AG08395 (cell line): ENCODE measurements at places on chromosomes 16 and 17.

DNA sequence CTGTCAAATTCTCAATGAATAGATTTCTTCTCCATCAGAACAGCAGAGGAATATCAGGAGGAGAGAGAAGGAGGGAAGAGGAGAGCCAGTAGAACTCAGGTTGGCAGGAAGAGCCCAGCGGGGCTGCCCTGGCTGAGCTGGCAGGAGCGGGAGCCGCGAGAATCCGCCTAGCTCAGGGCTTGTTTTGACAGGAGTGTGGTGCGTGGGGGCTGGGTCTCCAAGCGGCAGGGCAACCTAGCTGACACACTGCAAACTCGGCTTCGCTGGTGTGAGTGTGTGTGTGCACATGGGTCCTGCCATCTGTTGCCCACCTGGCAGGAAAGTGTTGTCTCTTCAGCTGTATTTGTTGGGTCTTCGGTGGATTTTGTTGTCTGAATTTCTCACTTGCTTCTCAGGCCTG lies 27.9 kb upstream of the BCAR1 start:
- no peak for DNase-seq

- no peak for DNase-seq
These were observed 20.1 kb downstream of the CCDC102A start for GRCh38 chr16:57516176-57516725.

DNA sequence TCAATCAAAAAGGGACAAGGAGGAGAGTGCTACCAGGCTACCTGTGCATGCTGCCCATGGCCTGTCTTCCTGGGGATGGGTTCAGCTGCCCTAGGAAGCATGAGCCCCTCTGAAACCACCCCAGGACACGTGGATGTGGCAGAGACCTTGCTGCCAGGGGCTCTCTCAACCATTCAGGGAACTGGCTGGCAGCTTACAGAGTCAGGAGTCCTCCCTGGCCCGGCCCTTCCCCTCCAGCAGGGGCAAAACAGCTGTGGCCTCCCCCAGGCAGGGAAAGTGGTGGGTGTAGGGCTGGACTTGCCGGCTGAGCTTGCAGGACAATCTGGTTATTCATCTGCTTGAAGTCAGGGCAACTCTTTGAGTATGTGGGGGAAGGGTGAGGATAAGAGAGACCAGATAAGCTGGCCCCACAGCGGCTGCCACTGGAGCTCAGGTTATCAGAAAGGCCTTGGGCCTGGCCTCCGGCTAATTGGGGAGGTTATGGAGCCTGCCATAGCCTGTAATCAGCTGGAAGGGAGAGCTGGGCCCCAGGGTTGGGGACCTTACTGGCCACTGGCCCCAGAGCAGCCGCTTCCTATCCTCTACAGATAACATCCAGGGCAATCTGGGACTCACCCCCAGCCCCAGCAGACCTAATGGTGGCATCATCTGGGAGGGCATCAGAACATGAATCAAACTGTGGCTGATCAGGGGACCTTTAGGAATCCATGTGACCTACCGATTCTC lies 5.6 kb upstream of the TBX2 start:
- no peak for DNase-seq

- DNase-seq: no peak
These were observed 35.9 kb downstream of the HSBP1 start for GRCh38 chr16:83843657-83844056.

DNA sequence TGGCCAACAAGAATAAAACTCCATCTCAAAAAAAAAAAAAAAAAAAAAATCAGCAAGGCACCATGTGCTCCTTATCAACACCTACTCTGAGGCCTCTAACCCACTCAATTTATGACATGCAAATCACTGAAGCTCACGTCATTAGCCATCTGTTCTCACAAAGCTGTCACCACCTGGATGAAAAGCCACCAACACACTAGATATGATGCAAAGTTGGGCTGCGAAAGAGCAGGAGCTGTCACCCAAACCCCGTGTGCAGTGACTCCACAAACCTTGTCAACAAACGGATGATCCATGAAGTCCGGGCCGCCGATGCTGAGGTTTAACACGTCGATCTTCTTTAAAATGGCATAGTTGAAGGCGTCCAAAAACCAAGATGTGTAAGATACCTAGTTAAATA lies 25.3 kb downstream of the MBTPS1 start:
- DNase-seq: no peak

DNA sequence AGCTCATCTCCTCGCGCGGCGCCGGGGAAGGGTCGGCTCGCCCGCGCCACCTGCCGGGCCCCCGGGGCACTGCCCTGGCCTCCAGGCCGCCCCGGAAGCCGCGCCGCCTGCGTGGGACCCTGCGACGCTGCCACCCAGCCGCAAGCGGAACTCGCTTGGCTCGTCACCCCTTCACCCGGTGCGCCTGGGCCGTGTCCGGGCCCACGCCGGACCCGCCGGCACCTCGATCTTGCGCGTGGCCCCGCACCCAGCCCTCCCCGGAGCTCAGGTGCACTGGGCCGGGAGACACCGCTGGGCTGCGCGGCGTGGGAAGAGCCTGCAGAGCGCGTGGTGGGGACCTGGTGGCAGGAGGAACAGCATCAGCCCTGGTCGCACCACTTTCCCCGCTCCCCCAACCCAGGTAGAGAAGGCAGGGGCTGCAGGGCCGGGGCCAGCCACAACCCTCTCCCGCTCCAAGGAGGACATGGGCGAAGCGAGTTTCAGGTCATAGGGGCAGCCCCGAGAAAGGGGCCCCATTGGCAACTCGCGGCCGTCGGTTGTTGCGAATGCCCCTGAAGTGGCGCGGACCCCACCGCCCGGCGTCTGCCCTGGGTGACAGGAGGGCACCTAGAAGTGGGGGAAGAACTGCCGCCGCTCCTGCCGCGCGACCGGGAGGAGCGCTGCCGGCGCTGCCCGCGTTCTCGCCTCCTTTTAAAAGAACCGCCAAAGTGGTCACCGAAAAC lies 363 bp upstream of the MIF4GD start:
- peak; percentile 92 for DNase-seq

GRCh38 chr16:76389126-76389525 lies 111.9 kb downstream of the CNTNAP4 start:
- DNase-seq: no peak

GRCh38 chr16:56777482-56777881 lies 47.6 kb downstream of the NUP93 start:
- DNase-seq: peak; percentile 56
